ENCODE measurements at places on chromosomes 7 and 10.

GRCh38 chr7:100489824-100490223, 6.1 kb downstream of the NYAP1 start:
- DNase-seq: no peak

DNA sequence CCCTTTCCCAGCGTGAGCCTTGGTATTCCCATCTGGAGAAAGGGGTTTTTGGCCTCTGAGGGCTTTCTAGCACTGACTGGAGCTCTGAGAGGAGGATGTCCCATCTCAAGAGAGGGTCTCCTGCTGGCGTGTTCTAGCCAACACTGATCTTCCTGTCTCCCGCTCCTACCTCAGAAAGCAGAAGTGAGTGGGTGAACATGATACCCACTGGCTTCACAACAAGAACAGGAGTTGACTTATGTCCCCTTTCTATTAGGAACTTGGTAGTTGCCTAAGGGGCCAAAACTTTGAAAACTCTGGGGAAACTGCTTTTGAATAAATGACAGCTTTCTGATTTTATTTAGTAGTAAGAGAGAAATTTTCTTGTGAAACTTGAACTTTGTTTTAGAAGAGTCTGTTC, 113.1 kb upstream of the ADCY1 start:
- DNase-seq: no peak

GRCh38 chr10:33132626-33133025, 174.6 kb upstream of the ITGB1 start:
- no peak for DNase-seq

DNA sequence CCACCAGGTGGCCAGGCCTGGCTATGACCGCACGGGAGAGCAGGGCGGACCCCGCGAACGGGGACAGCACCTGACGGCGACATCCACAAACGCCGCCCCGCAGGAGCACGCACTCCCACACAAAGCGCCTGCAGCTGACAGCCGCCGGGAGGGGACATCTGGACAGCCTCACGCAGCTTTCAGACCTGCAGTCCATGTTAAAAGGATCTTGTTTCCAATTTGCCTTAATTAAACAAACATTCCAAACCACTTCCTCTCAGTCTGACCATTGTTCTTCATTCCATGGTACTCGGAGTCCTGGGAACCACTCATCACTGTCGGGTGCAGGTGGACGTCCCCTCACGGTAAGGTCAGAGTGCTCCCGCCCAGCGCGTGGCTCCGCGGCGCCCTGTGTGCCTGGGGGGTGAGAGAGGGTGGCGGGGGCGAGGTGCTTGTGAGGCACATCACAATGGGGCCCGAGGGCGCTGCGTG, 5.9 kb upstream of the GPER1 start:
- DNase-seq: no peak

DNA sequence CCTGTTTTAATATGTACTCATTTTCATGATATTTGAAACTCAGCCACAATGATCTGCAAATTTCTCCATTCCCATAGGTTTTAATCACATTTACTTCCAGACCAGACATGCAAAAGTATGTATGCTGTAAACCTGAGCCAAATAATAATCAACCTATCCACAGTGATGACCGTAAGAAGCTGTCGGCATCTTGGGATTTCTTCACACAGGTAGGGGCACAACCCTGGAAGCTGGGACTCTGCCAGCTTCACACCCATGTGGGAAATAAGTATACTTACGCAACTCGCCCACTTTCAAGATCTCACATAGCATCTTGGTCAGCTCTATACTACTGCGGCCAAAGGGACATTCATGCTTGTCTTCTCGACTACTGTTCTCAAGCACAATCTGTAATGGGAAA, 352.3 kb downstream of the ELMO1 start:
- no peak for DNase-seq

- DNase-seq: no peak
Observed at GRCh38 chr7:87507446-87507845, 32.0 kb upstream of the ABCB4 start.
